ENCODE measurements at places on chromosomes 3 and 15.

GRCh38 chr3:110542552-110543150, 529.0 kb upstream of the NECTIN3 start:
- no peak for DNase-seq

- no peak for DNase-seq
Observed at GRCh38 chr15:100695048-100695447, 92.7 kb downstream of the ASB7 start.

- no peak for DNase-seq
Observed at GRCh38 chr15:100778831-100779288, 100.8 kb upstream of the ALDH1A3 start.

DNA sequence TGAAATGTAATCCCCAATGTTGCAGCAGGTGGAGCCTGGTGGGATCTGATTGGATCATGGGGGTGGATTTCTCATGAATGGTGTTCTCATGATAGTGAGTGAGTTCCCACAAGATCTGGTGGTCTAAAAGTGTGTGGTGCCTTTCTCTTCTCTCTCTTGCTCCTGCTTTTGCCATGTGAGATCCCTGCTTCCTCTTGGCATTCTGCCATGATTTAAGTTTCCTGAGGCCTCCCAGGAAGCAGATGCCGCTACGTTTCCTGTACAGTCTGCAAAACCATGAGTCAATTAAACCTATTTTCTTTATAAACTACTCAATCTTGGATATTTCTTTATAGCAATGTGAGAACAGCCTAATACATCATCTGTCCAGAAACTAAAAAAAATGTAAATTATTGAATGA, 298.3 kb downstream of the MEX3B start:
- DNase-seq, result no peak

DNA sequence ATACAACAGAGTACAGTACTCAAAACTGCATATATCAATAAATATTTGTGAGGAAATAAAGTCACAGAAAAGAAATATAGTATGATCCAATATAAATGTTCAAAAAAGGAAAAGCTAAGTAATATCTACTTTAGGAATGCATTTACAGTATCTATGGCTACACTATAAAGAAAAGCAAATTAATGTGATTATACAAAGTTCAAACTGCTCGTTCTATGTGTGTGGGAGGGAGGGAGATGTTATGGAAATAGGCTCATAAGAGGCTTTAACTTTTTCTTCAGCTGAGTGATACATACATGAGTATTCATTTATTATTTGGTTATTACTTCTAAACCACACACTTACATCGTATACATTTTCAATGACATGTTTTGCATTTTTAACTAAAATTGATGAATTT, 377.7 kb upstream of the AGTR1 start:
- no peak for DNase-seq

GRCh38 chr3:188064831-188065493, 89.0 kb upstream of the LPP start:
- DNase-seq, result peak; percentile 27

GRCh38 chr3:188729422-188729821, 442.3 kb upstream of the TPRG1 start:
- no peak for DNase-seq

- DNase-seq, result no peak
Observed at GRCh38 chr3:64046592-64046991, 23.3 kb upstream of the PSMD6 start.

- DNase-seq, result no peak
Observed at GRCh38 chr15:32129815-32130214, 99.5 kb downstream of the CHRNA7 start.

GRCh38 chr3:63774781-63775180, 44.3 kb upstream of the C3orf49 start:
- DNase-seq, result no peak

DNA sequence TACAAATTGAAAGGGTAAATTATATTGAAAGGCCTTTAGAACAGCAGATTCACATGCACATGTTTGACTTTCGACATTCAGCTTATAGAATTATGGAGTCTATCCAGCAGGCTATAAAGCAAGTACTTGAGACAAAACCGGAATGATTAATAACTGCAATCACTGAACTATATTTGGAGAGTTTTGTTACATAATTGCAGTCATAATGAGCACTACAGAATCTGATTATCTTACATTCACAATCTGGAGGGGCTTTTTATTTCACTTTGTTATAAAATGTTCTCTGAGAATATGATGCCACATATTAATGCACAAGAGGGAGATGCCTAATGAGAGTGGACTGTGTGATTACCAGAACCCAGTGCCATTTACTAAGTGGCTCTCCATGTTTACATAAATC, 64.3 kb downstream of the NSUN3 start:
- DNase-seq, result no peak

GRCh38 chr3:187804120-187804744, 59.0 kb upstream of the BCL6 start:
- no peak for DNase-seq

DNA sequence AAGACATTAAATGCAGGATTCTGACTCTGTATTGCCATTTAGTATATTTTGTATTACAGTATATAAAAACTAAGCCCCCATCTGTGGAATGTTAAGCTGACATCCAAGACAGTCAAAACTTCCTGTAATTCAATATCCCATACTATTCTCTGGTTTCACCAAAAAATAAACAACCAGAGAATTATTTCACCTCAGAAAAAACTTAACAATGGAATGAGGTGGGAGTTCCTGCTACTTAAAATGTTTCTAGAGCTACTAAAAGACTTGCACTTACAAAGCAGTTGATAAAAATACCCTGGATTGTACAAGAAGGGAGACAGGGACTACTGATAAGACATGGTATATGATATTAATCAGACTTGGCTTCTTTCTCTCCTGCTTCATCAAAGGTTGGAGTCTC, 8.3 kb downstream of the ARL13B start:
- no peak for DNase-seq

GRCh38 chr15:27826411-27826810, 272.7 kb downstream of the OCA2 start:
- no peak for DNase-seq

DNA sequence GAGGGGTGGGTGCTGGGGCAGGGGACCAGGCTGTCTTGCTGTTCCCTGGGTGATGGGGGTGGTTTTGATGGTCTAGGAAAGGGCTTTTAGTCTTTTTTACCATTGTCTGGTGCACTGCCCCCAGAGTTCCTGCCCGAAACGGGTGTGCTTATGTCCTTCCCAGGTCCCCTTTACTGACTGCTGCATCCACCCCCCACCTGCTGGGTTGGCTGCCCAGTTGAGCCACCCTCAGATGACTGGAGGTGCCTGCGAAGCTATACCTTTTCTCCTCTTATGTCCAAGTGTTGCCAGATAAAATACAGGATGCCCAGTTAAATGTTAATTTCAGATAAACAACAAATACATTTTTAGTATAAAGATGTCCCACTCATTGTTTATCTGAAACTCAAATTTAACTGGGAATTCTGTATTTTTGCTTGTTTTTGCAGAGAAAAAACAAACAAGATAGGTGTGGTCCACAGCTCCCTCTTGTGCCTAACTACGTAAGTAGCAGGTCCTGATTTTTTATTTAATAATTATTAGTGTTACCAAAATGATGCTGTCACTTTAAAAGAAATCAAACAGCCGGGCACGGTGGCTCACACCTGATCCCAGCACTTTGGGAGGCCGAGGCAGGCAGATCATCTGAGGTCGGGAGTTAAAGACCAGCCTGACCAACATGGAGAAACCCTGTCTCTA, 6.1 kb upstream of the RPP14 start:
- DNase-seq, result no peak

- no peak for DNase-seq
Observed at GRCh38 chr15:85007741-85008397, 26.2 kb downstream of the PDE8A start.

- no peak for DNase-seq
Observed at GRCh38 chr15:73005446-73005845, 46.8 kb upstream of the NEO1 start.

DNA sequence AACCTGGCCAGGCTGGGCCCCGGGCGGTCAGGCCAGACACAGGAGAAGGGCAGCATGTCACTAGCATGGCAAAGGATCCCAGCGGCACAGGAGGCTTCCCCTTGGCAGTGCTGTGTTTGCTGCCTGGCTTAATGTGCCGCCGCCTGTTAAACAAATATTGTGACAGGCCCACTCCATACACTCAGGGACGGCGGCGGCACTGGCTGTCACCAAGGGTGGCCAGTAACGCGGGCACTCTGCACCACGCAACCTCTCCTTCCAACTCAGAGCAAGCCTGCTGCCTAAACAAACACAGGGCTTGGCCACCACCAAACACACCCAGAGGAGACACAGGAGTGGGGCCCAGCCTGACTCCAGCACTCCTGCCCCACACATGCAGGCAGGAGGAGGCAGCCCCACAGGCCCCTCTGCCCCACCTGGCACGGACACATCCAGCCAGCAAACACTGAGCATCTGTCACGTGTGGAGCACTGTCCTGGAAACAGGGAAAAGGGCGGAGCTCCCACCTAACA, 48.0 kb downstream of the TPRA1 start:
- DNase-seq, result no peak

GRCh38 chr15:36136049-36136448, 443.4 kb upstream of the CDIN1 start:
- DNase-seq, result no peak

GRCh38 chr3:17740721-17741141, 1.7 kb downstream of the TBC1D5 start:
- no peak for DNase-seq

DNA sequence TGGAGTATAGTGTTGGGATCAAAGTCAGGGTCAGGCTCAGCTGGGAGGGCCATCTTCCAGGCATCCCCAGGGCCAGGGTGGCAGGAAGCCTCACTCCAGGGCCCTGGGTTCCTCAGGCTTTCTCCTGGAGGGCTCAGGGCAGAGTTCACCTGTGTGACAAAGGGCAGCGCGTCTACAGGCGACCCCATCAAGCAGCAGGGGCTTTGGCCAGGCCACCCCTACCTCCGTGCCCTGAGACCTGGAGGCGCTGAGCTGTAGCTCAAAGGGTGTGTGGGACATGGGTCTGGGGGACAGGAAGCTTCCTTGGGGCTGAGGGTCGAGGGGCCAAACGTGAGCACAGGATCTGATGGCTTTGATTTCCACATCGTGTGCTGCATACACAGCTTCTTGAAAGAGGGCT, 12.8 kb downstream of the SPTBN5 start:
- no peak for DNase-seq

DNA sequence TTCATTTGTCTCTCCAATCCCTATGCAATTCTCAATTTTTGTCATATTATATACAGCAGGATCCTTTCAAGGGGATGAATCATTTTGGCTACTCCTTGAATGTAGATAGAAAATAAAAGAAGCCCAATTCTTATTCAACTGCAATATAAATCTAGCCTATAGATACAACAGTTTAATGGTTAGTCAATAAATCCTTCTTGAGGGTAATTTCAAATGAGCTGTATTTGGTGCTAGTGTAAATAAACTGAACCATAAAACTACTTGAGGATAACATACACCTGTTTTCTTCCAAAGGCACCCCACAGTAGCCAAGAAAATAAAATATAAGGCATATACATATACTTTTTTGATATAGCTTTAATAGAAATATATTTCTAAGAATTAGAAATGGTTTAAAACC, 830.3 kb downstream of the ROBO1 start:
- no peak for DNase-seq

DNA sequence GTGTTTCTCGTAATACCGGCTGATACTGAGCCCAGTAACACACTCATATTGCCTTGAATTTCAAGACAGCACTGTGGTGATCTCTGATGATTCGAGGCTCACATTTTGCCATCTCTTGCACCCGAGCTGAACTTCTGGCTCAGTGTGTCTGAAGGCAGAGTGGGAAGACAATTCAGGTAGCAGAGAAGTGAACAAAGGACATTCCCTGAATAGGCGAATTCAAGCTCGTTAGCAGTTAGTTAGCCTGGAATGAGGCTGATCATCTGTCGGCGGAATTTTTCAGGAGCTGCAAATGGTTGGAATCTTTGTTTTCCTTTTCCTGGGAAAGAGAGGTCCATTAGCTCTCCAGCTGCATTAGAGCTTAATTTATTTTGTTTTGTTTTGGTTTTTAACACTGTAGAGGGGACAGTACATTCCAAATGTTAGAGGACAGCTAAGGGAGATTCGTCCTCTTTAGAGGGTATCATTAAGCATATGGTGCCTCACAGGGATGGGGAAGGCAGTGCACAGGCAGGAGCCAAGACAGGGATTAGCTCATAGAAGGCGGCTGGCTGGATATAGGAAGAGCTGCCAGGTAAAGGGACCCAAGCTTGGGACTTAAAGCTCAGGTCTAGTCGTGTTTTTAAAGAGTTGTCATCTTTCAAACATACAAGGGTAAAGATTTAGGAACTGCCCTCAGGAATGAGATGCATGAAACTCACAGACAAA, 119.7 kb upstream of the DLG1 start:
- no peak for DNase-seq

GRCh38 chr3:128849911-128850455, 29.4 kb upstream of the ACAD9 start:
- peak; percentile 46 for DNase-seq

DNA sequence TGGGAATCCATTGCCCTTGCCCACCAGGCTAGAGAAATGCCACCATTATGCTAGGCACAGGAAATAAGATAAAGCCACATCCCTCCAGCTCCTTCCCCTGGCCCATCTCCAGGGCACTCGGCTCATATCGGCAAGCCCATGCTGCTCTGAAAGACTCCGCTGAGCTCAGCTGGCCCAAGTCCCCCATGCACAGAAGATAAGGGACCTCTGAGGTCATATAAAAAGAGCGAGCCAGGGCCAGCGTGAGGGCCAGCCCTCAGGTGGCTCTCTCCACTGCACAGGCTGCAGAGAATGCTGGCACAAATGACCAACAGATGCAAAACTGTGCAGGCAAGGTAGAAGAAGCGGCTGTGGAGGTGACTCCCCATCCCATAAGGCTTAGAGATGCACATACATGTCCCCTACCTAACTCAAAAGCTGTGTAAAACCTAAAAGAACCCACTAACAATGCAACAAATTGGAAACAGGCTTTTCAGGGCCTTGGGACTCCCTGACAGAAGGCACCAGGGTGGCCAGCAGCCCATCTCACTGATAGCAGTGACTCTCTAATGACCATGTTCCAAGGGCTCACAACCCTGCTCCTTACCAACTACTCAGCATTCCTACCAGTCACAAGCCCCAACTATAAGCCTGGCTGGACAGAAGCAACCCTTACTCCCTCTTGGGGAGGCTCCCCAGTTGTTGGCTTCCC, 3.0 kb downstream of the RAB6B start:
- no peak for DNase-seq

DNA sequence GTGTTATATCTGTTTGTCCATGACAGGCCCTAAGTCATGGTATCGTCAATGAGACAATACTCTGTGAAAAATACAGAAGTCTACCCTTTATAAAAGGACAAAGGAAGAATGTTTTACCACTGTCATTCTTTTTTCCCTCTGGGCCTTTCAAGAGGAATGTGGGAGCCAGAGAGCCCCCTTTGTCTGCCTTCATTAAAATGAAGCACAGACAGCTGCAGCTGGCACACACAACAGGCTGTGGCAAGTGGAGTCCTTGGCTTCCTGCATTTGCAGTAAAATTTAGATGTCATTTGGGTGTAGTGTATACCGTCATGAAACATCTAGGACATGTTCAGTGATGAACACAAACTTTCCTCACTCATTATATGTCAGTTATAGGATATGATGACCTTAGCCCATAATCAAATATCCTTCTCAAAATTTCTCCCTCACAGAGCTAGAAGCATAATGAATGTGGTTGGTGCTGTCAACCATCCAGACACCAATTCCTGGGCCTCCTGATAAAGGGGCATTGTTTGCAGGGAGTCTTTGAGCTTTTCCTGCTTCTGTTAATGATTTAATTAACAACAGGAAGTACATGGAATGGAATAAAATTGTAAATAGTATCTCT, 76.4 kb downstream of the DHX36 start:
- no peak for DNase-seq
